Activated CD4-positive, alpha-beta T cell treated with anti-CD3 and anti-CD28 coated beads, Interleukin-2, amount 10 ng/mL, durations not matched to agents 24 days and 14 days (primary cell): ENCODE measurements at places on chromosomes 7 and 10. TPM values are rescaled to one million over a fixed set of nuclear protein-coding genes. Genes with fewer than 3 reads are reported as not detected.

- H3K27ac ChIP-seq = no peak overlapping the region
- no peak for DNase-seq
- H3K4me1 ChIP-seq = no peaks in the 10 kb centered on the region
Measured at GRCh38 chr10:132407243-132407746, 10.3 kb downstream of the PWWP2B start.

Gene PTN
- total RNA-seq = not detected in 2 replicates

Gene ASZ1
- not detected in 2 replicates for total RNA-seq

- no peaks in the 10 kb centered on the region for H3K27me3 ChIP-seq
- no peaks in the 10 kb centered on the region for H3K36me3 ChIP-seq
- no peak for DNase-seq
- no peak overlapping the region for H3K4me3 ChIP-seq
- no peaks in the 10 kb centered on the region for H3K4me1 ChIP-seq
Measured at GRCh38 chr7:110372685-110373084, 718.2 kb upstream of the LRRN3 start.

DNA sequence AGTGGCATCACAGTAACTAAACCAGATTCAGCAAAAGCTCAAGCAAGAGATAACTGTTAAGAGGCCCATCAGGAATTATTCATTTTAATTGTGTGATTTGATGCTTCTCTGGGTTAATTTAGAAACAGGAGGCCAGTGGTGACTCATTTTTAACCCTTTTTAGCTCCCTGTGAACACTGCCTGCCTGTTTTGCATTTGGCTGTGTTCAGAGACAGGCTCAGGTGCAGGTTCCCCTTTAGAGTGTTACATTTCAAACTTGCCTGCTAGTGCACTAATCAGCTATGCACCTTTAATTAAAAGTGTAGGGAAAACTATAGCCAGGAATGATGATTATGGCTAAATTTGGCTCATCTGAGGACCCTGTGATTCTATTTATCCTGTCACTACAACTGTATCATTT lies 6.5 kb downstream of the STAMBPL1 start:
- peaks cover 65% of the 10 kb centered on the region for H3K4me1 ChIP-seq
- no peak for DNase-seq
- no peaks in the 10 kb centered on the region for H3K27me3 ChIP-seq

Gene LIPF
- total RNA-seq = not detected in 2 replicates

DNA sequence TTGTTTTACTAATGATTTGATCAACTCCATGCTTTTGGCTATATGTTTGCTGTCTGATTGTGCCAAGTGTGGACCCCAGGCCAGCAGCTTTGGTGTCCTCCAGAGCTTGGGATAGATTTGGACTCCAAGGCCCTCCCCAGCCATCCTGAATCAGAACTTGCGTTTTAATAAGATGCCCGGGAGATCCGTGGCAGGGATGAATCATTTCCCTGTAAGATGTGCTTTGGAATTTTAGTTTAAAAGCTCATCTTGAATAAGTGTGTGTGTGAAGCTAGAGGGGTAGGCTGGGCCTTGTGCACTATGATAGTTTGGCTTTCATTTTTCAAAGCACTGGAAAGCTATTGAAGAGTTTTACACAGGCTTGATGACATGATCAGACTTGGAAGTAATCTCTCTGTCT lies 66.2 kb upstream of the SDK1 start:
- no peak overlapping the region for H3K4me3 ChIP-seq
- no peaks in the 10 kb centered on the region for H3K27me3 ChIP-seq
- DNase-seq = no peak
- peaks cover 1% of the 10 kb centered on the region for H3K4me1 ChIP-seq

DNA sequence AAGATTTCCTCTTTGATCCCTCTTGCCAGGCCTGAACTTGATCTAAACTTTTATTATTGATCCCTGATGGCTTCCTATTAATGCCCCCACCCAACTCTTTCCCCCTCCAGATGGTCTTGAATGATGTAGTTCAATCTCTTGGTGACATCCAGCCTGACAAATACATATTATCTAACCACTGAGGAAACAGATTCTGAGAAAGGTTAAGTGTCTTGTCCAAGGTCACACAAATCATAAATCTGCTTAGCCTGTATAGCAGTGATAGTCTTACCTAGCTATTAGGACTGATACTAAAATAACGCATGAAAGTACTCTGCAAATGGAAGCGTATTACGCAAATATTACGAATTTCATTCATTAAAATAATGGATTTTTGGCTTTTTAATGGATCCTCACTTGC lies 22.7 kb downstream of the STEAP1B start:
- H3K4me1 ChIP-seq = peaks cover 10% of the 10 kb centered on the region
- H3K27ac ChIP-seq = no peak overlapping the region
- no peak overlapping the region for H3K4me3 ChIP-seq
- H3K36me3 ChIP-seq = no peaks in the 10 kb centered on the region
- no peak for DNase-seq

Gene LRMDA
- not detected in 2 replicates for total RNA-seq

DNA sequence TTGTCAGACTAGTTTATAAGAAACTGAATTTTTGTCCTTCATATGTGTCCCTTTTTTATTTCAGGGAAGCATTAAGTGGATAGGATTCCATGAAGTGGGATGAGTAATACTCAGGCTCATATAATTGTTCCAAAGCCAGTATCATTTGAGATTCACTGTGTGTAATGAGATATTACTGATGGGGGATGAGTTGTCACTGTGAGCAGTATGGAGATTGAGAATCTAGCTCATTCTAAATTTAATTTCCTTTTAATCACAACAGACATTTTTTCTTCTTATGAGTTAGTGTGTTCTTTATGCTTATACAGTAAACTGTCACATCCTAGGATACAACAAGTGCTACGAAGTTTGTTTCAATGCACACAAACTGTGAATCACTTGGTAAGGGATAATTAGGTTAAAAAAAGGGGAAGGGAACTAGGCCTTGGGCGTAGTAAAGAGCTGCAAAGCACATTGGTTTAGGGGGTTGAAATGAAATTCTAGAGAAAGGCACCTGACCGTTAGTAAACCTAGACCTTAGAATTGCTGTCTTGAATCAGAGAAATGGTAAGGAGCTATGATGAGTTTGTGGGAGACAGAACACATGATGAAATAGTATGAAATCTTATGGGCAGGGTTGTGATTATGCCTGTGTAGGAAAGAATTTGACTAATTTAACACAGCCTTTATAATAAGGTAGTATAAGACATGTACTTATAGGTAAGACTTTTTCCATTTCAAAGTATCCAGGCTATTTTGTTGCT lies 153.4 kb downstream of the MLLT10 start:
- no peak overlapping the region for H3K4me3 ChIP-seq
- peaks cover 27% of the 10 kb centered on the region for H3K36me3 ChIP-seq
- no peak for DNase-seq
- H3K27me3 ChIP-seq = no peaks in the 10 kb centered on the region
- peaks cover 3% of the 10 kb centered on the region for H3K4me1 ChIP-seq

GRCh38 chr7:101538596-101539459 lies 90.3 kb downstream of the MYL10 start:
- no peak overlapping the region for H3K27ac ChIP-seq
- peak; percentile 88 for DNase-seq
- no peaks in the 10 kb centered on the region for H3K36me3 ChIP-seq
- no peaks in the 10 kb centered on the region for H3K27me3 ChIP-seq
- no peaks in the 10 kb centered on the region for H3K4me1 ChIP-seq

Gene DNAJC30
- total RNA-seq = 9.4 and 10.9 TPM in 2 replicates

- no peaks in the 10 kb centered on the region for H3K27me3 ChIP-seq
- no peak overlapping the region for H3K4me3 ChIP-seq
- H3K27ac ChIP-seq = peak overlapping the region; percentile 56
- peaks cover 11% of the 10 kb centered on the region for H3K4me1 ChIP-seq
- peaks cover 45% of the 10 kb centered on the region for H3K36me3 ChIP-seq
Measured at GRCh38 chr10:1074748-1075308, 18.6 kb downstream of the WDR37 start.

DNA sequence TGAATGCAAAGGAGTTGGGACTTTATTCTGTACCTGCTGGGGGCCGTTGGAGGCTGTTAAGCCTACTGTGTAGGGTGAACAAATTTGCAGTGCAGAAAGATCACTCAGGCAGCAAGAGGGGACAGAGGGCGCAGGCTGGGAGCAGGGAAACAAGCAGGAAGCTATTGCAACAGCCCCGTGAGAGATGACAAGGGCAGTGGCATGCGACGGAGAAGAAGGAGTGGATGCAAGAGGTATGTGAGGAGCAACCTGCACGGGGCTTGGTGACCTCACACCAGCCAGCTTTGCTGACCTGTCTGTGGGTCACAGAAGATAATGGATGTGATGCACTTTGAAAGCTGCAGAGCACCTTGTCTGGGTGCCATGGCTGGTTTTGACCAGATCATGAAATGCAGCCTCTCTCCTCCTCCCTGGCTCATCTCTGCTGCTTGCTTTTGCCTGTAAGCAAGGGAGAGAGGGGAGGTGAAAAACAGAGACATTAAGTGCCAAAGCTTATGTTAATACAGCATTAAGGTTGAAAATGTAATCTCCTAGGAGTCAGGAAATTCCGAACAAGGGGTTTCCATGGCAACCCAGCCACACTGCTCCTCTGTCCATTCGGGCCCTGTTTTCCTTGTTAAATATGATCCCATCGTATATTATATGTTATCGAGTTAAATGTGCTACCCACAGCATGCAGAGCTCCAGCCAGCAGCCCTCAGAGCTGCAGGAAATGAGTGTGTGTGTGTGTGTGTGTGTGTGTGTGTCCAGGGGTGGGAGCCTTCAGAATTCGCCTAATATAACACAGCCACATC lies 314.3 kb upstream of the ZMIZ1 start:
- H3K36me3 ChIP-seq = no peaks in the 10 kb centered on the region
- no peak overlapping the region for H3K4me3 ChIP-seq
- peaks cover 5% of the 10 kb centered on the region for H3K27me3 ChIP-seq
- peaks cover 7% of the 10 kb centered on the region for H3K4me1 ChIP-seq
- H3K27ac ChIP-seq = no peak overlapping the region
- no peak for DNase-seq

DNA sequence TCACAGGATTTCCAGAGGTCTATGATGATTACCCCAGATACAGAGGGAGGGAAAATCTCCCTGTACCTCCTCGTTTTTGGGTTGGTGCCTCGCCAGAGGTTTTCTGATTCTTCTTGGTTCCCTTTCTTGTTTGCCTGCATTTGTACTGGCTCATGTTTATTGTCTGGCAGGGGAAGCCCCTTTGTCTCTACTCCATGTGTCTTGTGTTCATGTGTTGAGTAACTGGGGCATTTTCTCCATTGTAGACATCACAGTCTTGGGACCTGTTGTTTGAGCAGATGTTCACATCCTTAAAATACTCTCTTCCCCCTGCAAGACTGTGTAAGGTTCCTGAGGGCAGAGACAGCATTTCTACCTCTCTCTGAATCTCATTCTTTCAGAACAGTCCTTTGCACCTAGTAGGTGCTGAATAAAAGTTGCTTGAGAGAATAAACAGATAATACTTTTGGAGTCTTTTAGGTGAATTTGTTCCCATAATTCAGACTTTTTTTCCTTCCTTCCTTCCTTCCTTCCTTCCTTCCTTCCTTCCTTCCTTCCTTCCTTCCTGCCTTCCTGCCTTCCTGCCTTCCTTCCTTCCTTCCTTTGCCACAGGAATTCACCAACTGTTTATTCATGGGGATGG lies 25.1 kb downstream of the CDK14 start:
- H3K27me3 ChIP-seq = no peaks in the 10 kb centered on the region
- H3K36me3 ChIP-seq = no peaks in the 10 kb centered on the region
- H3K4me3 ChIP-seq = no peak overlapping the region
- no peak overlapping the region for H3K27ac ChIP-seq
- DNase-seq = no peak
